ENCODE measurements at places on chromosomes 7 and 10. TPM values are rescaled to one million over a fixed set of nuclear protein-coding genes. Genes with fewer than 3 reads are reported as not detected.

The ZNF804B gene
- total RNA-seq, result not detected

The TMEM270 gene
- total RNA-seq, result not detected

The MEIG1 gene
- not detected for total RNA-seq

The AGAP5 gene
- 2.9 TPM for total RNA-seq

The PEX1 gene
- total RNA-seq, result 13.1 TPM

The CALY gene
- 3.6 TPM for total RNA-seq

The EXOC4 gene
- 62.2 TPM for total RNA-seq

The NEUROD6 gene
- total RNA-seq, result not detected

- peak overlapping the region; percentile 94 for H3K27ac ChIP-seq
- H3K36me3 ChIP-seq, result no peaks in the 10 kb centered on the region
- H3K4me1 ChIP-seq, result peaks cover 18% of the 10 kb centered on the region
- DNase-seq, result no peak
Measured at GRCh38 chr7:103073989-103074518, 542 bp downstream of the FBXL13 start.

DNA sequence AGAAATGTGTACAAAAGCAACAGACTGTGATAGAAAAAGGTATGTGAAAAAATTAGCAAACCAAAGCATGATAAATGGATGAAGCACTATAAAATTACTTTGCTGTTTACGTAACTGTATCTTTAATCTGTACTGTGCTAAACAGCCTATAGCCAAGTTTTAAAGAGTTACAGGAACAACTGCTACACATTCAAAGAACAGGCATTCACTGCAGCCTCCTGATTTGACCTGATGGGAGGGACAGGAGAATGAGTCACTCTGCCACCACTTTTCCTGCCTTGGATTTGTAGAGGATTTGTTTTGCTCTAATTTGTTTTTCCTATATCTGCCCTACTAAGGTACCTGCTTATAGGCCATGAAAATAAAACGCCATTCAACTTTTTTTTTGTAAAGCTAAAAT, 116.1 kb downstream of the FANK1 start:
- H3K4me3 ChIP-seq, result no peak overlapping the region
- no peaks in the 10 kb centered on the region for H3K4me1 ChIP-seq
- H3K27me3 ChIP-seq, result no peaks in the 10 kb centered on the region

- H3K27ac ChIP-seq, result no peak overlapping the region
- no peak overlapping the region for H3K4me3 ChIP-seq
- no peaks in the 10 kb centered on the region for H3K4me1 ChIP-seq
- H3K36me3 ChIP-seq, result peaks cover 64% of the 10 kb centered on the region
- no peaks in the 10 kb centered on the region for H3K27me3 ChIP-seq
- DNase-seq, result no peak
Measured at GRCh38 chr10:96541921-96542320, 28.2 kb upstream of the TLL2 start.

DNA sequence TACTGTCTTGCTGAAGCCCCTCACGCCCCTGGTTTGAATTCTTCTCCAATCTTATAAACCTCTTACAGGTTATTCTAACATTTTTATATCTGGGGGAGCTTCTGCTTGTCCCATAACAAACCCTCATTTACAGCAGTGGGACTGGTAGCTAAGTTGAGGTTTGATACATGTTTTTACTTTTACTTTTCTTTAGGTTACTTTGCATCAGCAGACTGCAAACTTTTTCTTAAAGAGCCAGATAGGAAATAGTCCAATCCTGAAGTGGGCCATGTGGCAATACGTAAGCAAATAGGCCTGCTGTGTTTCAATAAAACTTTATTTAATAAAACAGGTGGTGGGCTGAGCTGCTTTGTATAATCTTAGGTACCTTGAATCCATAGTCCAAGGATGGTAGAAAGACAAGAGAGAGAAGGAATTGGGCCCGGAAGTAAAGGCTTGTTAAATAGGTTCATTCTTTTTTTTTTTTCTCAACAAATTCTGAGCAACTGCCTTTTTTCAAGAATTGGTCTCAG, 27.3 kb downstream of the RAB18 start:
- no peak overlapping the region for H3K27ac ChIP-seq
- peaks cover 20% of the 10 kb centered on the region for H3K36me3 ChIP-seq
- no peaks in the 10 kb centered on the region for H3K27me3 ChIP-seq
- no peak for DNase-seq
- H3K4me3 ChIP-seq, result no peak overlapping the region
- peaks cover 28% of the 10 kb centered on the region for H3K4me1 ChIP-seq

- no peak overlapping the region for H3K4me3 ChIP-seq
- no peaks in the 10 kb centered on the region for H3K36me3 ChIP-seq
- DNase-seq, result no peak
- peaks cover 10% of the 10 kb centered on the region for H3K4me1 ChIP-seq
Measured at GRCh38 chr10:113329121-113329596, 223.7 kb upstream of the HABP2 start.

- no peak for DNase-seq
- no peaks in the 10 kb centered on the region for H3K4me1 ChIP-seq
- no peak overlapping the region for H3K4me3 ChIP-seq
- H3K36me3 ChIP-seq, result no peaks in the 10 kb centered on the region
- no peaks in the 10 kb centered on the region for H3K27me3 ChIP-seq
Measured at GRCh38 chr10:19546224-19546623, 270.0 kb upstream of the PLXDC2 start.

DNA sequence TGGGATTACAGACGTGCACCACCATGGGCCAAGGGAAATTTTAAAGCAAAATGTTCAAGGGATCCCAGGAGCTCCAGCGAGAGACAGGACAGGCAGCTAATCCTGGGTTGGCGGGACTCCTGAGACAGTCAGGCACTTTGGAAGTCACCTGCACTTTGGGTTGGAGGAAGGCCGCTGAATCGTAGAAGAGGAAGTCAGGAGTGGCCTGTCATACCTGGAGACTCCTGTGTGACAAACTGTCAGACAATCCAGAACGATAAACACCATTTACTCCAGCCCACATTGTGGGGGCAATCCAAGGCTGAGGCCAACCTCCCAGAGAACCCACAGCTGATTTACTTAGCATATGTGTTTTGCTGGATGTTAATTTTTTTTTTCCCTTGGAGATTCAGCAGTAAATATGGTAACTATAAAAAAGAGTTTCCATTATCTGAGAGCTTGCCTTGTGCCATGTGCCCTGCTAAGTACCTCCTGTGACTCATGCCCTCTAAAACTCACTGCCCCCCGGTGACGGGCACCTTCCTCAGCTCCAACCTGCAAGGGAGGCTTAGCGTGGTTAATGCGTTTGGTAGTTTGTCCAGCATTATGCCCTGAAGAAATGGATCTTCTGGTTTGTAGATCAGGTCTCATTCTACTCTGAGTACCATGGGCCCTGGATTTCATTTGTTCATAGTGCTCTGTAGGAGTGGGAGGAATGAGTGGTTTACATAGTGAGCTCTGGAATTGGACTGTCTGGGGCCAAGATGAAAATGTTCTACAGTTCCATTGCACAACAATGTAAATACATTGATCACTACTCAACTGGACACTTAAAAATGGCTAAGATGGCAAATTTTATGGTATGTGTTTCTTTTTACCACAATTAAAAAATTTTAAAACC, 50.9 kb downstream of the ICA1 start:
- H3K27me3 ChIP-seq, result no peaks in the 10 kb centered on the region
- H3K36me3 ChIP-seq, result peaks cover 9% of the 10 kb centered on the region
- DNase-seq, result no peak
- H3K27ac ChIP-seq, result no peak overlapping the region

DNA sequence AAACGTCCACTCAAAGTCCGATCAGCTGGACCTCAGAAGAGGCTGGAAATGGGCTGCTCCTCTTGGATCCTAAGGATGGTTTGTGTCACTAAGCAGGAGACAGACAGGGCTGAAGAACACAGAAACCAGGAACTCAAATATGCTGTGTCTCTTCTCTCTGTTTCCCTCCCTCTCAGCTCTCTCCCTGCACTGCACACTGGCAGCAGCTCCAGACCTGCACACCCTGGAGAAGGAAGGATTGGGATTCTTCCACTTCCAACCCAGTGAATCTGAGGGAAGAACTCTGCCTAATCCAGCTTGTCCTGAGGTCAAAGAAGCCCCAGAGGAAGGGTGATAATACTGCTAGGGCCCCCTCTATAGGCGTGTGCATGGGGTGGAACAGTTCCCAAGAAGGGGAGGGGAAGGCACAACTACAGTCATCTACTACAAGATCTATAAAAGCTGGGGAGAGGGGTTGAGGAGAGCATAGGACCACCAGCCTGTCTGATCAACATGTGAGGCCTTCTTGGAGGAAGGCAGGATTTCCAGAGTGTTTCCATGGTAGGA, 22.7 kb upstream of the ZCCHC24 start:
- DNase-seq, result no peak
- peak overlapping the region; percentile 63 for H3K27ac ChIP-seq
- no peaks in the 10 kb centered on the region for H3K36me3 ChIP-seq
- peaks cover 13% of the 10 kb centered on the region for H3K4me1 ChIP-seq
- no peak overlapping the region for H3K4me3 ChIP-seq
- H3K27me3 ChIP-seq, result no peaks in the 10 kb centered on the region

DNA sequence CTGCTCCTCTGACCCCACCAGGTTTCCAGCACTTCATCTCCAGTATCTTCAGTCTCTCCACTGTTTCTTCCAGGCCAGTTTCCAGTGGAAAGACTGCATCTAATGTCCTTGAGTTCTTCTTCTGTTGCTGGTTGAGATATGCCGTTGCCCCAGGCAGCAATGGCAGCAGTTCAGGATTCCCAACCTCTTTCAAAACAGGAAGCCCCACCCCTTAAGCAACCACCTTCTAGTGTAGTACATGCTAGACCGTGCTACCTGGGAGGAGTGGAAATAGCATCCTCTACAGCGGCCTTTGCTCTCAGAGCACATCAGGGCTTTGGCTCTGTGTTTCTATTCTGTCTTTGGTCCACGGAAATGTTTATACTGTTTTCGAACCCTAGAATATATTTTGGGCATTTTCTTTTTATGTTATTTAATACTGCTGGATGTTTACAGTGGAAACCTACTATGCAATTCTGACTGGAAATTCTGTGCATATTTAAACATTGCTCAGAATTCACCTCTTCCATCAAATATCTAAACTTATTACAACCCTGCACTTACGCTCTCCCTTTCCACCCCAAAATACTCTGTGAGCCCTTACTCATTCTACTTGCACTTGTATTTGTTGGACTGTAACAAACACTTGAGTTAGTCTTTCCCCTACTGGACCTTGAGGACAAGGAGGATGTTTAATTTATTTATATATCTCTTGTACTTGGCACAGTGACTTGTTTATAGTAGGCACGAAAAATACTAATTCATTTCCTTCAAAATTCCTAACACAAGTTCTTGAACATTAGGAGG, 8.5 kb upstream of the BPGM start:
- no peaks in the 10 kb centered on the region for H3K4me1 ChIP-seq
- no peak overlapping the region for H3K27ac ChIP-seq
- no peaks in the 10 kb centered on the region for H3K36me3 ChIP-seq
- DNase-seq, result no peak
- no peak overlapping the region for H3K4me3 ChIP-seq
- H3K27me3 ChIP-seq, result no peaks in the 10 kb centered on the region

DNA sequence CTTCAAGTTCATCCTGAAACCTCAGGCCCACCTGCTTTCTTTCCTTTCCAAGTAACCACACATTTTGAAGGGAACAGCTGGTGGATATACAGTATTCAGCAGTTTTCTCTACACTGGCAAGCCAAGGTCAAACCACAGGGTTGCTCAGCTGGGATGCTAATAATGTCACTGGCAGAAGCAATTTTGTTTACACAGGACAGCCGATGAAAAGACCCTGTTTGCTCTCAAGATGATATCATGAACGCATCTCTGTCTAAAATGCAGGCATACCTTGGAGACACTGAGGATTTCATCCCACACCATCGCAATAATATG, 186.2 kb downstream of the USP6NL start:
- no peaks in the 10 kb centered on the region for H3K36me3 ChIP-seq
- no peaks in the 10 kb centered on the region for H3K27me3 ChIP-seq
- no peak overlapping the region for H3K4me3 ChIP-seq
- no peak for DNase-seq

GRCh38 chr7:17094963-17095574, 203.4 kb upstream of the AHR start:
- no peaks in the 10 kb centered on the region for H3K27me3 ChIP-seq
- peaks cover 8% of the 10 kb centered on the region for H3K4me1 ChIP-seq
- H3K27ac ChIP-seq, result no peak overlapping the region
- DNase-seq, result no peak
- H3K36me3 ChIP-seq, result no peaks in the 10 kb centered on the region

DNA sequence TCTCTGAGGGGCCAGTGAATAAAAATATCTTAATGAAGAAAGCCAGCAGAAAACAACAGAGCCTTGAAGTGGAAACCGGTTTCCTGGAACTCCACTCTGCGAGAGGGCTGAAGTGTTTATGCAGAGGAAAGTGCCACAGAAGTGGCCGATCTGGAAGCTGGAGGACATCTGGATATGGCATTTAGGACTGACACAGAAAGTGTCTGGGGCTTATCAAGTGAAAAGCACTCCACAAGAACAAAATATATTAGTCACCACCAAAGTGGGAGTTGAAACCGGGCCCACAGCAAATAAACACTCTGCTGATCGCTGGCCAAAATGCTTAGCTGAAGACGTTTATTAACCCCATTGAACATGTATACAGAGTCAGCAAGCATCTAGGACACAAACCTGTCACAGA, 7.8 kb downstream of the NOD1 start:
- peaks cover 97% of the 10 kb centered on the region for H3K4me1 ChIP-seq
- no peak for DNase-seq
- H3K27ac ChIP-seq, result peak overlapping the region; percentile 84
- H3K4me3 ChIP-seq, result peak overlapping the region; percentile 17

- H3K4me3 ChIP-seq, result no peak overlapping the region
- H3K27ac ChIP-seq, result no peak overlapping the region
- no peaks in the 10 kb centered on the region for H3K27me3 ChIP-seq
- H3K36me3 ChIP-seq, result peaks cover 75% of the 10 kb centered on the region
Measured at GRCh38 chr10:127034034-127034633, 128.9 kb downstream of the DOCK1 start.

DNA sequence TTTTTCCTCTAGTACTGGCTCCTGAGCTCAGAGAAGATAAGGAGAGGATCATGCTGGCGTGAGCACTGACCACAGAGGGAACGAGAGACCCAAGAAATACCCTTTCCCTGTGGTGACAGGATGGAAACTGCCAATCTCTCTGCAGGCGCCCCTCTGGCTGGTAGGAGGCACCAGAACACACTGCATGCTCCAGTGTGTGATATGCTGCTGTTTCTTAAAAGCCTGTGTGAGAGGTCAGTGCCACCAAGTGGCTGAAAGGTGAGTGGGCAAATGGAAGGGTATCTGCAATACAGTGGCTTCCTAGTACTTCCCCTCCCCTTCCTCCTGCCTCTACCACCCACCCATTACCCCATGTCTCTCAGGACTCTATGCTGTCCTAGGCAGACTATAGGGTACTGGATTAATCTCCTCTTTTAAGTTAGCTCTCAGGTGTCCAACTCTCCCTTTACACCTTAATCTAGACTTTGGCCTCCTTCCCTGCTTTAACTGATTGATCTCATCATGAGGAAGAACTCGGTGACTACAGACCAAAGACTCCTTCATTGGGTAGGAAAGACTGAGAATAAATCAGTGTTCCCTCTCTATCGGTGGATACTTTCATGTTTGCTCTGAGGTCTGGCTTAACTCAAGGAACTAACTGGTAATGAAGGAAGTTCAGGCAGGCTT, 283.6 kb downstream of the ADRA2A start:
- H3K27me3 ChIP-seq, result peaks cover 7% of the 10 kb centered on the region
- no peaks in the 10 kb centered on the region for H3K36me3 ChIP-seq
- H3K4me3 ChIP-seq, result no peak overlapping the region
- no peaks in the 10 kb centered on the region for H3K4me1 ChIP-seq
- no peak overlapping the region for H3K27ac ChIP-seq

- peaks cover 3% of the 10 kb centered on the region for H3K4me1 ChIP-seq
- no peak overlapping the region for H3K4me3 ChIP-seq
- no peak overlapping the region for H3K27ac ChIP-seq
Measured at GRCh38 chr7:134476044-134476443, 17.1 kb upstream of the AKR1B1 start.

GRCh38 chr7:47292832-47293309, 289.0 kb downstream of the TNS3 start:
- H3K27me3 ChIP-seq, result no peaks in the 10 kb centered on the region
- peak overlapping the region; percentile 9 for H3K27ac ChIP-seq
- H3K4me3 ChIP-seq, result no peak overlapping the region
- DNase-seq, result peak; percentile 42
